ENCODE measurements at places on chromosomes 7 and 10. TPM values are rescaled to one million over a fixed set of nuclear protein-coding genes. Genes with fewer than 3 reads are reported as not detected.

The NME8 gene
- not detected for total RNA-seq

The XRCC2 gene
- total RNA-seq: 1.4 TPM

The ATG9B gene
- under 0.01 TPM for total RNA-seq

The HOXA2 gene
- 0.11 TPM for total RNA-seq

The EVX1 gene
- total RNA-seq: not detected

The DPP6 gene
- total RNA-seq: not detected
